ENCODE measurements at places on chromosomes 7 and 10.

DNA sequence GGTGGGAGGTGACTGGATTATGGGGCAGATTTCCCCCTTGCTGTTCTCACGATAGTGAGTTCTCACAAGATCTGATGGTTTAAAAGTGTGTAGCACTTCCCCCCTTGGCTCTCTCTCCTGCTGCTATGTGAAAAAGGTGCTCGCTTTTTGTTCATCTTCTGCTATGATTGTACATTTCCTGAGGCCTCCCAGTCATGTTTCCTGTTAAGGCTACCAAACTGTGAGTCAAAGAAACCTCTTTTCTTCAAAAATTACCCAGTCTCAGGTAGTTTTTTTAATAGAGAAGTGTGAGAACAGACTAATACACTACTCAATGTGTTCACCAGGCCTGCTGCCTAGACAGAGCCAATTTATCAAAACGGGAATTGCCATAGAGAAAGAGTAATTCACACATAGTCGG is 49.7 kb downstream of the SDHAF3 start:
- no peak for DNase-seq

GRCh38 chr10:17229717-17229966 is 1.6 kb downstream of the VIM start:
- DNase-seq = no peak

- no peak for DNase-seq
Observed at GRCh38 chr7:158094671-158095226, 492.9 kb downstream of the PTPRN2 start.

GRCh38 chr10:113485736-113486135 is 67.1 kb upstream of the HABP2 start:
- no peak for DNase-seq

DNA sequence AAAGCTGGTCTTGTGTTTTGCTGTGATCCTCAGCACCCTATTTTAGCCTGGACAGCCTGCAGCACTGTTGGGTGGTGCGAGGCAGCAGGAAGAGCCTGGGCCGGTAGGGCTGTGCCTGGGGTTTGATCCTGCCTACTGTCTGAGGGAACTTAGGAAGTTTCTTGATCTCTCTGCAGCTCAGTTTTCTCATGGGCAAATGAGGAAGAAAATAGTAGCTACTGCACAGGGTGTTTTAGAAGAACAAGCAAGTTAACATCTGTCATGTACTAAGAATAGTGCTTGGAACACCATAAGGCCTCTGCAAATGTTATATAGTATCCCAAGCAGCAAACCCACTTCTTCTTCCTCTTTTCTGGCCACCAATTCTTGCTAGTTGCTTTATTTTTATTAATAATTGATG is 12.0 kb upstream of the AGR2 start:
- no peak for DNase-seq

- DNase-seq = no peak
Observed at GRCh38 chr7:107874605-107875446, 16.2 kb upstream of the DLD start.

- no peak for DNase-seq
Observed at GRCh38 chr7:40582539-40582938, 447.7 kb downstream of the SUGCT start.

- DNase-seq = no peak
Observed at GRCh38 chr10:95309958-95310357, 19.2 kb upstream of the PDLIM1 start.

DNA sequence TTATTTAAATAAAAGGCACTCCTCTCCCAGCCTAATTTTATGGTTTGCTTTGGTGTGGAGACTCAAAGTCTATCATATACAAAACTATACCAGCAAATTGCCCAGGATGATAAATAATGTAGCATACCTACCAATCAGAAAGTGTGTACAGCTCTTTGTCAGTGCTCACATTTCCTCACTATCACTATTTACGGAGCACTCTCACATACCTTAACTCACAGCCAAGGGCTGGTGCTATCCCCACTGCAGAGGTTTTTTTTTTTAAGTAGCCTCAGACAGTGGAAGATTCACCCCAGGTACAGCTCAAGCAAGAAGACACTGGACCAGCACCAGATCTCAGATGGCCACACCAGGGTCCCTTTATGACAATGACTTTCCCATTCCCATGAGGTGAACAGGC is 2.5 kb downstream of the PDLIM1 start:
- DNase-seq = no peak

- no peak for DNase-seq
Observed at GRCh38 chr7:132187869-132188789, 388.1 kb downstream of the PLXNA4 start.

DNA sequence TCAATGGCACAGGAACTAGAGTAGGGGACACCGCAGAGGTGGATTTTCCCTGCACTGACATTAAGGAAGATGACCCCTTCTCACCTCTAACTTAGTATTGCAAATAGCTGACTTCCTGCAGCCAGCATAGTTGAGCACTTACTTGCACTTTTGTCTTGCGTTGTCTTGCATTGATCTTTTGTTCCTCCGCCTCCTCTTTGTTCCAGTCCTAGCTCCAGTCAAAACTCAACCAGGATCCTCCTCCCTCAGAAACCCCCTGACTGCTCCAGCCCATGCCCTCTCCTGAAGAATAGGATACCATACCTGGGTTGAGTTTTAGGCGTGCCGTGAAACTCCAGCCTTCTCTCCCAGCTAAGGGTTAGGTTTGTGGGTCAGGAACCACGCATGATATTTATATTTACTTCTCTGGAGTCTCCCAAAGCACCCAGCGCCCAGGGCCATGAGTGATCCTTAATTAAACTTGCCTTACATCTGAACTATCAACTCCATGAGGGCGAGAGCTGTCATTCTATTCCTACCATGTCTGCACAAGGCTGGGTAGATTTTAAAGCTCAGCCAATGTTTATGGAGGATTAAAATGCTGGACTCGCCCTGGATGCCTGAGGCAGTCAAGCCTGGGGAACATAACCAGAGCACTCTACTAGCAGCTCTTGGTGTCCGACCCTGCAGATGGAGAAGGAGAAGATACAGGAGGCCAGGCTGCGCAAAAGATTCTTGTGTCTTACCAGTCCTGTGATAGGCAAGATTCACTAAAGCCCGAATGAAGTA is 14.1 kb downstream of the ZNF467 start:
- DNase-seq = no peak

- DNase-seq = no peak
Observed at GRCh38 chr10:110460111-110460809, 37.4 kb upstream of the DUSP5 start.

DNA sequence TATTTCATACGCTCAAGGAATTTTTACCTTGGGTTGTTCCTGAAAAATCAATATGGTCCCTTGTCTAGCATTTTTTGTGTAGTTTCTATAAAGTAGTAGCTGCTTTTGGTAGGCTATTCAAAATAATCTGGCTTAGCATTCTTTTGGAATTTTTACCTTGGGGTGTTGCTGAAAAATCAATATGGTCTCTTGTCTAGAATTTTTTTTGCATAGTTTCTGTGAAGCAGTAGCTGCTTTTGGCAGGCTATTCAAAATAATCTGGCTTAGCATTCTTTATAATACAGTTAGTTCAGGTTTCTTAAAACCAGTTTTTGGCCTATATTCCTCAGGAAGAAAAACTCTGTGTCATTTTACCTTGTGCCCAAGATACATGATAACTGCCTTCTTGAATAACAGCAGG is 301.9 kb downstream of the SUGCT start:
- no peak for DNase-seq

DNA sequence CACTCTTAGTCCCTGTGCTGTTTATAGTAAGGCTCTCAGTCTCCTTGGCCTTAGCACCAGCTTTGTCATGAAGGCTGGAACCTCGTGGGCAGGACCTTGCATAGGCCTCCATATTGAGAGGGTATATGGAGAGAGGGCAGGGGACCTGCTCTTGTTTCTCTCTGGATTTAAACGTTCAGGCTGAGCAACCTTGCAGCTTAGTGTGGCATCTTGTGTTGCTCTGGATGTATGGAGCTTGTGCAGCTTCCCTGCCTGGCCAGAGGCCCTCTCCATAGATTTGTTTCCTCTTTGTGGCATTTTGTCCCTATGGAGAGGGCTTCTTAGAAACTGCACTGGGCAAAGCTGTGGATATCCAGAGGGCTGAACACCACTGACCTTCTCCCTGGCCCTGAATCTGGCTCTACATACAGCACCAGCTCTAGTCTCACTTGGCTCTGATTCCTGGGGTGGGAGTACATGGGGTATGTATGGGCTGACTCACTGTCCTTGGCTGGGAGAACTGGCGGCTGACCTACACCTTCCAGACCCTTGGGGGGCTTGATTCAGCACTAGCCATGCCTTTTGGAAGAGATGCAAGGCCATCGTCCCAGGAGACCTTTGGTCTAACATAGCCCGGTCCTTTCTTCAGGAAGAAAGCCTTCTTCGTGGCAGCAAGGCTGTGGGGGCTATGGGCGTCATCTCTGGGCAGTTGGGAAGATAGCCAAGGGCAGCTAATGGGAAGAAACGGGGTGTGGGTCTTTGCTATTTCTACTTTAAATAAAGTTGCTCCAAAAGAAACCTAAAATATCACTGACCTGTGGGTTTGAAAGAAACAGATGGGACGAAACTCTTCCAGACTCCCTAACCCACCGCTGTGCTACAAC is 30.5 kb downstream of the ITPRIP start:
- no peak for DNase-seq

GRCh38 chr7:157599491-157599890 is 262.7 kb downstream of the DNAJB6 start:
- no peak for DNase-seq

- no peak for DNase-seq
Observed at GRCh38 chr7:54743580-54743979, 15.4 kb downstream of the SEC61G start.

All from activated CD8-positive, alpha-beta memory T cell treated with anti-CD3 and anti-CD28 coated beads for 1 hour (primary cell).